Fibroblast of skin of left quadriceps (primary cell): ENCODE measurements at places on chromosomes 4 and X.

DNA sequence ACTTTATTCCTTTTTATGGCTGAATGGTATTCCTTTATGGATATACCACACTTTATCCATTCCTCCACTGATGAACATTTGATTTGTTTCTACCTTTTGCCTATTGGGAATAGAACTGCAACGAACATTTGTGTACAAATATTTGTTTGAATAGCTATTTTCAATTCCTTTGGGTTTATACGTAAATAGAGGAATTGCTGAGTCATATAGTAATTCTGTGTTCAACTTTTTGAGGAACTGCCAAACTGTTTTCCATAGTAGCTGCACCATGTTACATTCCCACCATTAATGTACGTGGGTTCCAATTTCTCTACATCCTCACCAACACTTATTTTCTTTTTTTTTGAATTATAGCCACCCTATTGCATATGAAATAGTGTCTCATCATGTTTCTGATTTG is 156.5 kb upstream of the ATP6AP2 start:
- DNase-seq, result no peak

GRCh38 chrX:11427453-11428071 is 134.3 kb downstream of the AMELX start:
- DNase-seq, result no peak

GRCh38 chr4:76634220-76634619 is 199.2 kb downstream of the SHROOM3 start:
- DNase-seq, result peak; percentile 66

DNA sequence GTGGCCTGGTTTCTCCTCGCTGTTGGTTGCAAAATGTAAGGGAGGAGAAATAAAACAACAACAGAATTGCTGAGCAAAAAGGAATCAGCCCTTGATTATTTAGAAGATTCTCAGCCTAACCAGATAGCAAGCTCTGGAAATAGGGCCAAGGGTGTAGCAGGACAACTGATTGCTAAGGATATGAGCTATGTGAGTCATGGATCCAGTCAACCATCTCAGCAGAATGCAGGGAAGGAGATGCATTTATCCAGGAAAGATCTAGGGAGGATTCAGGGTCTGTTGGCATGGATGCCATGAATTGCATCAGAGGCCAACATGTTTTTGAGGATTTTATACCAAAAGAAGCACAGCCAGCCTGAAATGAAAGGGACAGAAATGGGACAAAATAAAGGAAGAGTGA is 2.2 kb upstream of the XAGE3 start:
- DNase-seq, result no peak

DNA sequence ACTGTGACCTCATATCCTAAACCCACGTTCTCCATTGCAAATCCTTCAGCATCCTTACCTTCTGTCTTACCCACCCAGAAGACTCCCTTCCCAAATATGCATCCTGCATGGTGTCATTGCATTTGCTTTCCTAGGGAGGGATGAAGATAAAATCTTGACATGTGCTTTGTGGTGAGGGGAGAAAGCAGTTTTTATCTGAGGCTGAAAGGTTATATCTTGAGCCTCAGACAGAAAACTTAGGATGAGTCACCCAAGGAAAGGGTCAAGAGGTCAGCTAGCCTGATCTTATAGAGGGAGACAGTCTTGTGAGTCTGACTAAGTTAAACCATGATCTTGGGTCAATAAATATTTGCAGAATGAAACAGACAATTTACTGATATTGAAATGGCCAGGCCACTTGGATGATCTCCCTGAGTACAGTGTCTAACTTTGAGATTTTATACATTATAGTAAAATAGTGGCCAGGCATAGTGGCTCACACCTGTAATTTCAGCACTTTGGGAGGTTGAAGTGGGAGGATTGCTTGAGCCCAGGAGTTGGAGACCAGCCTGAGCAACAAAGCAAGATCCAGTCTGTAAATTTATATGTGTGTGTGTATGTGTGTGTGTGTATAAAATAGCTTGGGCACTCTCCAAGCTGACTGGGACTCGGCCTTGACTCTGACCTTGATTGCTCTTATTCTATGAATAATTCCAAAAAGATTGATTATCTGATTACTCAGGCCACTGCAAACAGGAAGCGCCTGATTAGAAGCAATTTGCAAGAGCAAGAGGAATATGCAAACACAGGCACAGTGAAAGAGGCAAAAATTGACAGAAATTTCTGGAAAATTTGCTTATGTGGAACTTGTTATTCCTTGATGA is 15.4 kb upstream of the FAM9C start:
- no peak for DNase-seq

DNA sequence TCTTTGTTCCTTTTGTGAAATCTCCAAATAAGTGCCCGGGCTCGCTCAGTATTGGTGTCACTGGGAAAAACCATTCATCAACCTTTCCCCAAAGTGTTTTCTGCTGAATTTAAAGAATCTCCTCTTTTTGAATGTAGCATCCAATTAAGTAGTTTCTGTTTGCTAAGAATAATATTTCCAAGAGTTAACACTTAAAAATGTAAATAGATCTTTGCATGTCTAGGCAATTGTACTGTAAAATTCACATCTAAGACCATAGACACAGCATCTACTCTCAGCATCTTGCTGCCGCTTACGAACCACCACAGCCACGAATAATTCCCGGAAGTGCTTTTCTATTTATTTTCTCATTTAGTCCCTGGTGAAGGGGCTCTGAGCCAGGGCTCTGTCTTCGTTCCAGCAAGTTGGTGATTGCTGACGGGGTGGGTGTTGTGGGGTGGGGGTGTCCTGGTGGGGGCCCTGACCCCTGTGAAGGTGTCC is 1.4 kb downstream of the NSG1 start:
- DNase-seq, result no peak

GRCh38 chr4:825971-826330 is at the start of gene CPLX1:
Gene CPLX1, minus strand, starts transcription at chr4:826129. Its CDS starts 1,607 bp downstream, at chr4:824522.
- no peak for DNase-seq

- DNase-seq, result no peak
Measured at GRCh38 chrX:9280831-9281230, 184.0 kb upstream of the TBL1X start.

DNA sequence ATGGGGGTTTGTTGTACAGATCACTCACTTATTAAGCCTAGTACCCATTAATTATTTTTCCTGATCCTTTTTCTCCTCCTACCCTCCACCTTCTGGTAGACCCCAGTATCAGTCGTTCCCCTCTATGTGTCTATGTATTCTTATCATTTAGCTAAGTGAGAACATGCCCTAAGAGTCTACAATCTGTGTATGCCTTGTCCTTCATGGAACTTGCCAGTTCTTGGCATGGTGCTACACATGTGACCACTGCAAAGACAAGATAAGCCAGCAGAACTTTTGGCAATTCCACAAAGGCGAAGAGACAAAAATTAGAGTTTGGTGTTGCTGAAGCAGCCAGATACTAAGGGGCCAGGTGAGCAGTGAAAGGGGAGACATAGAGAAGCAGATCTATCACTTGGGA is 101.3 kb downstream of the CORIN start:
- DNase-seq, result no peak

GRCh38 chr4:153348006-153348405 is 3.5 kb downstream of the MND1 start:
- no peak for DNase-seq

- peak; percentile 11 for DNase-seq
Measured at GRCh38 chrX:118392716-118393115, 46.8 kb downstream of the WDR44 start.

GRCh38 chrX:105297041-105297440 is 76.5 kb upstream of the TEX13A start:
- no peak for DNase-seq

- peak; percentile 60 for DNase-seq
Measured at GRCh38 chrX:74521961-74522751, 92.3 kb downstream of the RLIM start.

DNA sequence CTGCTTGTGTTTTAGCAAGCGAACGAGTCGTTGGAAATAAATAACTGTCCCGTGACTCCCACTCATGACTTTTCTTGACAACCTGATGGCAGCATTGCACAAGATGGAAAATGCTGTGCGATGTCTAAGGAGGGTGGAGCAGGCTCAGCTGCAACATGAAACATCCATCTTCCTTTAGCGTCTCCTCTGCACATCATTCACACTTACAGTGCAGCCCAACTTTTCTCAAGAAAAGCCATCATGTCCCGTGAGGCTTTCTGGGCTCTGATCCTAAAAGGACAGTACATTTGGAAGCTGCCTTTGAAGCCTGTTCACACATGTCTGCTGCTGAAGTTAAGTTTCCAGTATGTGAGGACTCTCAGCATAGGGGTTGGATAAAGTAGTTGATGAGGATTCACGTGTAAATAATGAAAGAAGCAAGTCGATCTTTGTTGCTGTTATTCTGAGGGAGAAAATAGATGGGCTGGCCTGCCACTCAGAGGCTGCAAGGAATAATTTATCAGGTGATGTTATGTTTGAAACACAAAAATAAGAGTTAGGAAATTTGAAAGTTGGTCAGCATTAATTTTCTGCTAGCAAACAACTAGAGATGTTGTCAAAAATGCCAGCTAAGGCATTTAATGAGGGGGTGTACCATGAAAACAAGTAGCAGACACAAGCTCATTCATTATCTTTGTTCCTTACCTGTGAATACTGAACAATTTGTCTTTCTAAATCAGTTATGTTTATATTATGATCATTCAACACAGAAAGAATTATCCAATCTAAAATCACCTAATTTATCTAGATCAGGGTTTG is 328.7 kb upstream of the ZFP42 start:
- no peak for DNase-seq
